Effector memory CD4-positive, alpha-beta T cell (primary cell): ENCODE measurements at places on chromosomes 7 and 10.

DNA sequence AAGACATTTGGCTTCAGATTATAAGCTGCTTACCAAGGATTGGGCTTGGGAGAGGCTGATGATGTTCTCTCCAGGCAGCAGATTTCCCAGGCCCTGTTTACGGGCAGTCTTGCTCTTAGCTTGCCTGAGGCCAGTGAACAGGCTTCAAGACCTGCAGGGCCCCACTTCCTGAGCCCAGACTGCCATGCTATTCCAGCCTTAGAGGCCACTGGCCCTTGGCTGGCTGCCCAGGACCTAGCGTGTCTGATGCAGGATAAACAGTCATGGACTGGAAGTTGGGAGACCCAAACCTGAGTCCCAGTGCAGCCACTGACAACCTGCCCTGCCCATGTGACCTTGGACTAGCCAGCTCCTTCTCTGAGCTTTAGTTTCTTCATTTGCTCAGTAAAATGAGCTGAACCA, 2.9 kb downstream of the PRXL2A start:
- DNase-seq = no peak

DNA sequence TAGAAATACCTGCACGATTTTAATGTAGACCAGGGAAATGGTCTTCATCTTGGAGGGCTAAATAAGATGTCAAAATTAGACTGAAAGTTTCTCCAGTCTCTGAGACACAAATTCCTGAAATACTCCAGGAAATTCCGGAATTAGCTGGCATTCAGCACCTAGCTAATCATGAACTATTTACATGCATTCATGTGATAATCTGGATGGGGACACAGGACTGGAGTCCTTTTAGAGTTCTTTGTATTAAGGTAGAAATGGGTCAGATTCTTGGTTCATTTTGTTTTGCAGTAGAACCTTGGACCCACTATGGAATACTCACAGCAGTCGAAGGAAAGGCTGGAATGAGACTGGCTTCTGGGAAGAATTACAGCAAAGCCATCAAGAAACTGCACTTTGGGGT, 65.3 kb upstream of the MDFIC start:
- DNase-seq = no peak

GRCh38 chr10:108439397-108439796, 1274.9 kb upstream of the SORCS1 start:
- no peak for DNase-seq

- DNase-seq = no peak
Observed at GRCh38 chr10:79417266-79417665, 28.2 kb downstream of the ZCCHC24 start.

GRCh38 chr7:128032605-128033235, 1.5 kb upstream of the LRRC4 start:
- DNase-seq = no peak

- DNase-seq = peak; percentile 59
Observed at GRCh38 chr10:11165591-11166543, 148.2 kb downstream of the CELF2 start.

DNA sequence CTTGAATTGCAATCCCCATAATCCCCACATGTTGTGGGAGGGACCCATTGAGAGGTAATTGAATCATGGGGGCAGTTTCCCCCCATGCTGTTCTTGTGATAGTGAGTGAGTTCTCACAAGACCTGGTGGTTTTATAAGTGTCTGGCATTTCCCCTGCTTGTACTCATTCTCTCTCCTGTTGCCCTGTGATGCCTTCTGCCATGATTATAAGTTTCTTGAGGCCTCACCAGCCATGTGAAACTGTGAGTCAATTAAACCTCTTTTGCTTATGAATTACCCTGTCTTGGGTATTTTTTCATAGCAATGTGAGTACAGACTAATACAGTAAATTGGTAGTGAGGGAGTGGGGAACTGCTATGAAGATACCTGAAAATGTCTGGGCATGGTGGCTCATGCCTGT, 65.0 kb downstream of the ANKRD7 start:
- DNase-seq = no peak

- no peak for DNase-seq
Observed at GRCh38 chr10:17122726-17123661, 6.6 kb downstream of the CUBN start.

DNA sequence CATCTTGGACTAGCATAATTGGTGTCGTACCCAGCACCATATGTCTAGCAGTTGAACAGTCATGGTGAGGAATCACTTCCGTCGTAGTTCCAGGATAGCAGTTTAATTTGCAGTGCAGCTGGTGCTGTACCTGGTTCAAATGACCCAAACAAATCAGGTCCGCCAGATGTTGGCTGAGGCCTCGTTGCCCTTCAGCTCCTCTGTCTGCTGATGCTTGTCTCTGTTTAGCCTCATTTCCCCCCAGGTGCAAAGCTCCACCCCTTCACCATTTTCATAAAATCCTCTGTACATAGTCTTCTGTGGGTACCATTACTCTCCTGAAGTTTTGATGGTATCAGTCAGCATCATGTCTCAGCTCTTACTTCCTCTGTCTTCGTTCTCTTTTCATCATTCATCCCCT, 35.1 kb downstream of the UMAD1 start:
- DNase-seq = no peak

DNA sequence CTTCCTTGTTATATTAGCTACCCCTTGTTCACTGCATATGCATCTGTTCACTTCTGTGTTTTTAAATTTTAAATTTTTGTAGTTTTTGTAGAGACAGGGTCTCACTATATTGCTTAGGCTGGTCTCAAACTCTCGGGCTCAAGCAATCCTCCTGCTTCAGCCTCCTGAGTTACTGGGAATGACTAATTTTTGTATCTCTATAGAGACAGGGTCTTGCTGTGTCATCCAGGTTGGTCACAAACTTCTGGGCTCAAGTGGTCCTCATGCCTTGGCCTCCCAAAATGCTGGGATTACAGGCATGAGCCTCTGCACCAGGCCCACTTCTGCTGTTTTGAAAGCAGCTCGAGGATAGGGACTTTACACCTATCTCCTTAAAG, 64.6 kb downstream of the PRTFDC1 start:
- no peak for DNase-seq

- no peak for DNase-seq
Observed at GRCh38 chr7:11830582-11831155, 1.3 kb downstream of the THSD7A start.

- DNase-seq = no peak
Observed at GRCh38 chr7:120553491-120553890, 280.5 kb downstream of the KCND2 start.

- peak; percentile 23 for DNase-seq
Observed at GRCh38 chr7:30027065-30027456, 559 bp upstream of the FKBP14 start.

- no peak for DNase-seq
Observed at GRCh38 chr10:73655990-73656298, at the start of gene SYNPO2L. Gene SYNPO2L, minus strand, starts transcription at chr10:73656029. Its CDS starts 107 bp downstream, at chr10:73655922.

GRCh38 chr10:14751921-14752320, 22.8 kb downstream of the FAM107B start:
- DNase-seq = no peak

DNA sequence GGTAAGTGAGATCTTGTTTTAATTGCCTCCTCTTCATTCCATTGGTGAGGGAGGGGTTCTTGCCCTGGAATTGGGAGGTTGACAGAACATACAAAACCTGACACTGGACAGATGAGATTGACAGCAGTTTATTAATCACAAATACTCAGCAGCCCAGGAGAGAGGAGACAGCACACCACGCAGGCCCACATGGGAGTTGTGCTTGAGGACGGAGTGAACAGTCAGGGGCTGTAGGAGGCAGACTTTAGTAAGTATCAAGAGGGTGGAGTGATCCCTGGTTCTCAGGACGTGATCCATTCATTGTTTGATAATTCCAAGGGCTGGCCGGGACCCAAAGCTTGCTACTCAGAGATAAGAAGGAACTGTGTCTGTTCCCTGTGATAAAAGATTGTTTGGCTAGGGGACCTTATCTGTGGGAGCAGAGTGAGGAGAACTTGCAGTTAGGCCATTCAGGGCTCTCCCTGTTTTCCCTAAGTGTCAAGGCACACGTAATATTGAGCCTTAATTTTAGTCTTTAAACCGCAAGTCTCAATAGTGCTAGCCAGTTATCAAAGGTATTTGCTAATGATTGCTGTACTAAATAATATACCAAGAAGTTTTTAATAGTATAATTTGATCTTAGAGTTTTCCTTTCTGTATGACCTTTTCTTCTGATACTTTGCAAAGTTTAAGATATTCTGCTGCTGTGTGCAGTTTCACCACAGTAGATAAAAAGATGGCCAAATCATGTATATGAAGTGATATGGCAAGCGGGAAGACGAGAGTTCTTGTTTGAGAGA, 14.5 kb downstream of the CAPZA2 start:
- DNase-seq = no peak

DNA sequence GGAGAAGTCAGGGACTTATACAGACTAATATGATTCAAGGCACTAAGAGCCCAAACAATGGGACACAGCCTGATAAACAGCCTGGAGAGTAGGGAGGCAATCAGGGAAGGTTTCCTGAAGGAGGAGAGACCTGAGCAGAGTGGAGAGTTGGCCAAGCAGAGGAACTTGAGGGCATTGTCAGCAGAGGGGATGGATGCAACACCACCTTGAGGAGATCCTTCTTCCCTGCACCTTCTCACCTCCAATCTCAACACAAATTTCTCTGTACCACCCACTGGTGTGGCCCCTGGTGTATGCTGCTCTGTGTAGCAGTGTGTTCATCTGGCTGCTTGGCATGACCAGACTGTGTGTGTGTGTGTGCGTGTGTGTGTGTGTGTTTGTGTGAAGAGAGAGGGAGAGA, 146.2 kb downstream of the WDR11 start:
- DNase-seq = no peak

- no peak for DNase-seq
Observed at GRCh38 chr7:157791666-157792065, 454.9 kb downstream of the DNAJB6 start.

DNA sequence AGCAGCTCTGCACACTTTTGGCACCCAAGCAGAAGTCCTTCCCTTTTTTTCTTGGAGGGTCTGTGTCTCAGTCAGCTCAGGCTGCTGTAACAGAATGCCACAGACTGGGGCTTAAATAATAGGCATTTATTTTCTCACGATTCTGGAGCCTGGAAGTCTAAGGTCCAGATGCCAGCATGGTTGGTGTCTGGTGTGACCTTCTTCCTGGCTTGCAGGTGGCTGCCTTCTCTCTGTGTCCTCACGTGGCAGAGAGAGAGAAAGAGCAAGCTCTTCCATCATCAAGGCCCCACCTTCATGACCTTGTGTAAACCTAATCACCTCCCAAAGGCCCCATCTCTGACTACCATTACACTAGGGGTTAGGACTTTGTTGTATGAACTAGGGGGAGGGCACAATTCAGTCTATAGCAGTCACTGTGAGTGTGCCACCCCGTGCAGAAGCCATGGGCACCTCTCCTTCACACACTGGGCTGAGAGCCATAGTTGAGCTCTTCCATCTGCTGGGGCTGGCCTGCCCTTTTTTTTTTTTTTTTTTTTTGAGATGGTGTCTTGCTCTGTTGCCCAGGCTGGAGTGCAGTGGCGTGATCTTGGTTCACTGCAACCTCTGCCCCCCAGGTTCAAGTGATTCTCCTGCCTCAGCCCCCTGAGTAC, 80.3 kb downstream of the OAT start:
- no peak for DNase-seq

GRCh38 chr7:154856733-154857132, 146.2 kb downstream of the PAXIP1 start:
- no peak for DNase-seq

GRCh38 chr10:131858118-131858515, 42.7 kb upstream of the PPP2R2D start:
- DNase-seq = no peak

- no peak for DNase-seq
Observed at GRCh38 chr10:133592716-133593115, 27.3 kb upstream of the SYCE1 start.

DNA sequence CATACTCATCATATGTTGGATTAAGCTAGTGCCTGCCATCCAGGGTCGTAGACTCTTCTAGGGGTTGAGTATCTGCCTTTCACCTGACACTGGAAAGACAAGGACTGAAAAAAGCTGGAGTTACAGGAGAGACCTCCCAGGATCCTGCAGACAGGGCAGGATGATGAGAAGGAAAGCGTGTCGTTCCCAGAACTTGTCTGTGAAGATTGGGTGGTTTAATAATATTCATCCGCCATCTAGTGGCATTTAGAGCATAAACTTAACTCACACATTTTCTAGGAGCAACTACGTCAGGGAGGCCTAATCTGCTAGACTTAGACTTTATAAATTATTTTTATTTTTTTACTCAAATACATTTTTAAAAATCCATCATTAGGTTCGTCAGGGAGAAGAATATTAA, 59.6 kb downstream of the ADRB1 start:
- no peak for DNase-seq

- no peak for DNase-seq
Observed at GRCh38 chr7:76282344-76283253, 19.9 kb upstream of the HSPB1 start.

GRCh38 chr10:79383974-79384606, 36.8 kb downstream of the PPIF start:
- no peak for DNase-seq

- no peak for DNase-seq
Observed at GRCh38 chr7:818031-818699, 14.1 kb upstream of the SUN1 start.

DNA sequence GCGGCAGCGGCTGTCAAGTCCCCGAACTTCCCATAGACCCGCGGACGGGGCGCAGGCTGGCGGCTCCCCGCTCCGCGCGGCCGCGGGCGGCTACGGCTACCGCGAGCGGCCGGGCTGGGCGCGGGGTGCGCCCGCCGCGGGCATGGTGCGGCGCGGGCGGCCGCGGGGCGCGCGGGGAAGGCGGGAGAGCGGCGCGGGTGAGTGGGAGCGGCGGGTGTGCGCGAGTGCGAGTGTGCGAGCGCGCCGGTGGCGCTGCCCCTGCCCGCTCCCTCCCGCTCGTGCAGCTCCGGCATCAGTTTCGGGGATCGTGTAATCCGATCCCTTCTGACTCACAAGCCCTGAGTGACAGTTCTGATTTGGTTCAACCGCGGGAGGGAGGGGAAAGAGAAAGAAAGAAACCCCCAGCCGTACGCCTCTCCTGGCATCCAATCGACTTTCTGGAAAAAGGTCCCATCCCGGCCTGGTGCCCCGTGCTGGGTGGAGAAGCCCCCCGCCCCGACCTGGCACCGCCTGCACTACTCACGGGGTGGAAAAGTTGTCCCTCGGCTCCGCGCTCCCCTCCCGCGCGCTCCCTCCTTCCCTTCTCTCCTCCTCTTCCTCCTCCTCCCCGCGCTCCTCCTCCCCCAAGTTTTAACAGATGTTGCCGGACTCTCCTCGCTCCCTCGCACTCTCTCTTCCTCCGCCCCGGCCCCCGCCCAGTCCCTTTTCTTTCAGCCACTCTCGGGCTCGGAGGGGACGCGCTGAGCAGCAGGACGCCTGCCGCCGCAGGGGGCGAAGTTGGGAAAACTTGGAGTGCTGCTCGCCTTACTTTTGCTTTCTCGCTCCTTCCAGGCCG, at the start of gene GLI3:
Gene GLI3 (minus strand): TSS at position 234 of the 835 bp plus-strand sequence. CDS start 13,956 bp downstream, outside the sequence.
- no peak for DNase-seq

GRCh38 chr10:70890917-70891431, 2.6 kb upstream of the PCBD1 start:
- DNase-seq = no peak

DNA sequence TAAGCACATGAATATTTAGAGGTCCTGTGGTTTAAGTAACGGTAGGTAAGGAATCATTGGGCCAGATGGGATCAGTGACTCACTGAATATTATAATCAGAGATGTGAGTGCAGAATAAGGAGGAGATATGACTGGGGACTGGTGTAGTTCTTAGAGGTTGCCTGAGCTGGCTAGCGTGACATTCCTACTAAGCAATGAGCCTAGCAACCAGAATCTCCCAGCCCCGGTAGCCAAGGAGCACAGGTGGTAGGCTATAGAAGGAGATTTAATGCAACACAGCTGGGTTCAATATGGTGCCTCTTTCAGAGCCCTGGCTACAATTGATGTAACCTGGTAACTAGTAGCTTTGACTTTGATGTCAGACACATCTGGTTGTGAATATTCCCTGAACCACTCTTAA, 641.6 kb downstream of the AUTS2 start:
- no peak for DNase-seq

GRCh38 chr7:7978860-7979259, 10.3 kb downstream of the GLCCI1 start:
- no peak for DNase-seq
